Activated CD4-positive, alpha-beta T cell treated with anti-CD3 and anti-CD28 coated beads, Interleukin-2, amount 50 U/mL, for 1 hour (primary cell): ENCODE measurements at places on chromosomes 7 and 10.
A peak's percentile ranks its signal among the peaks of the same experiment; 100 is the strongest.

DNA sequence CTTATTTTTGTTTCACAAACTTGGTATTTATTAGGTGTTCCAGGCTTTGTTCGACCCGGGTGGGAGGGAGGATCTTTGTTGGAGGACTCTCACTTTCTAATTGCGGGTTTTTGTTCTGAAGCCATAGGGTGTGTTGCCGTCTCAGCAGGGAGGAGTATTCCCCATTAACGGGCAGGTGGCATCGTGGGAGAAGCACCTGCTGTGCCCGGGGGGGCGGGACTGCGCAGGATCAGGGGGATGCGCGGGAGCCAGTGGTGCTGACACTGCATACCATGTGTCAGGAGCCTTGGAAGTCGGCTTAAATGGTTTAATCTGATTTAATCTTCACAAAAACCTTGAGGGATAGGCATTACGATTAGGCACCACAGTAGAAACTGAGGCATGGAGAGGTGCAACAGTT is 113.0 kb downstream of the MGMT start:
- DNase-seq = no peak

GRCh38 chr7:43004082-43004481 is 71.9 kb downstream of the MRPL32 start:
- DNase-seq = no peak

DNA sequence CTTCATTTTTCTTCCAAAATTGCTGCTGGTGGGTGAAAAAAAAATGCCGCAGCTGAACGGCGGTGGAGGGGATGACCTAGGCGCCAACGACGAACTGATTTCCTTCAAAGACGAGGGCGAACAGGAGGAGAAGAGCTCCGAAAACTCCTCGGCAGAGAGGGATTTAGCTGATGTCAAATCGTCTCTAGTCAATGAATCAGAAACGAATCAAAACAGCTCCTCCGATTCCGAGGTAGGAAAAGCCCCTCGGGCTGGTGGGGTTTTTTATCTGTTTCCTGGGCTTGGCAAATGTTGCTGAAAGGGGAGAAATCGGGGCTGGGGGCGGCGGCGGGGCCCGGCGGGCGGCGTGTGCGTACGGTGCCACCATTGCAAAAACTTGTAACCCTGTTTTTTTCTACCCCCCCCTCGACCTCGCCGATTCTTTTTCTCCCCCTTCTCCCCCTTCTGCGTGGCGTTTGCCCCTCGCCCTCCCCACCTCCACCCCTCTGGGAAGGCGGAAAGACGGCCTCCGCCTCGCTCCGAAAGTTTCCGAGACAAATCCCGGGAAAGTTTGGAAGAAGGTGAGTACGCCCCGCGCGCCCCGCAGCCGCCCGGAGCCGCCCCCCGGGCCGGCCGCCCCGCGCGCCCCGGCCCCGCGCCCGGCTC is 789 bp downstream of the TCF7L2 start:
- DNase-seq = no peak

DNA sequence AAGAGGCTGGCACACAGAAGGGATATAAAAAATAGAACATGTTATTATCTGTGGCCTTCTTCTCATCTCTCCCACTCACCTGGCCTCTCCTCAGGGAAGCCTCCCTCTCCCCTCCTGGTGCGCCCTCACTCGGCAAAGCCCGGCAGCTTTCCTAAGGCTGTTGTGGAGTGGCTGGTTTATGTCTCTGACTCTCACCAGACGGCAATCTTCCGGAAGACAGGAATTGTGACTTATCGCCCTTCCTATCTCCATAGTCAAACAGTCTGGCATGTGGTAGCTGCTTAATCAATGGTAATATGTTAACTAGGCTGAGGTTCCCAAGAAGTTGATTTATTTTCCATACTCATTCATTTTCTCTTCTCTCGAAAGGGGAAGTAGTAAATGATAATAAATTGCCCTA is 78.7 kb downstream of the ATXN7L1 start:
- DNase-seq = no peak

DNA sequence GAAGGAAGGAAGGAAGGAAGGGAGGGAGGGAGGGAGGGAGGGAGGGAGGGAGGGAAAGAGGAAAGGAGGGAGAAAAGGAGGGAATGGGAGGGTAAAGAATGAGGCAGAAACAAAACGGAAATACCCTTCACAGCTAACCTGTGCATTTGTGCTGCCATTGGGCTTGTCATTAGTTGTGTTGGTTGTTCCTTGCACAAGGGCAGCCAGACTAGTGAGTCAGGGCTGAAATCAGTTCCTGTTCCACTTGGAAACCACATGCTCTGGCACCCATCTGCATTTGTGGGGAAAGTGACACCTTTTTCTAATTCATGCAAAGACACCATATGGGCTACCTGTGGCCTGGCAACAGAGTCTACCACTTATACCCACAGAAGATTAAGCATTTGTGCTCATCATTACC is 1004.0 kb upstream of the C7orf33 start:
- no peak for DNase-seq

- DNase-seq = peak; percentile 27
Observed at GRCh38 chr10:47277352-47278151, 22.4 kb upstream of the GDF10 start.

DNA sequence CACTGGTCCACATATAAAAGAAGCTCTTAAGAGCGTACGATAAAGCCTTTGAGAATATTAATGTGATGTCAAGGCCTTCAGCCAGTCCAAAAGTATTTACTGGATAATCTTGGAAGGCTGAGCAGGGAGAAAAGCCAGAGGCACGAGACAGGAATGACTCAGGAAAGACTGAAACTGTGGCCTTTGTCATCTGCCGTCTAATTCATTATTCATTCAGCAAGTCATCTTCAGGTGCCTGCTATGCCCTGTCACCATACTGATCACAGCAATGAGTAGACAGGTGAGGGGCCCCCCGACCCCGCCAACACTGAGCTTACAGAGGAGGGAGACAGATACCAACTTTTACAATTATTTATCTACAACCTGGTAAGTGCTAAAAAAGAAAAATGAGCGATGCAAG is 78.9 kb downstream of the VOPP1 start:
- no peak for DNase-seq

- DNase-seq = no peak
Observed at GRCh38 chr7:121273467-121274167, 55.2 kb upstream of the WNT16 start.

DNA sequence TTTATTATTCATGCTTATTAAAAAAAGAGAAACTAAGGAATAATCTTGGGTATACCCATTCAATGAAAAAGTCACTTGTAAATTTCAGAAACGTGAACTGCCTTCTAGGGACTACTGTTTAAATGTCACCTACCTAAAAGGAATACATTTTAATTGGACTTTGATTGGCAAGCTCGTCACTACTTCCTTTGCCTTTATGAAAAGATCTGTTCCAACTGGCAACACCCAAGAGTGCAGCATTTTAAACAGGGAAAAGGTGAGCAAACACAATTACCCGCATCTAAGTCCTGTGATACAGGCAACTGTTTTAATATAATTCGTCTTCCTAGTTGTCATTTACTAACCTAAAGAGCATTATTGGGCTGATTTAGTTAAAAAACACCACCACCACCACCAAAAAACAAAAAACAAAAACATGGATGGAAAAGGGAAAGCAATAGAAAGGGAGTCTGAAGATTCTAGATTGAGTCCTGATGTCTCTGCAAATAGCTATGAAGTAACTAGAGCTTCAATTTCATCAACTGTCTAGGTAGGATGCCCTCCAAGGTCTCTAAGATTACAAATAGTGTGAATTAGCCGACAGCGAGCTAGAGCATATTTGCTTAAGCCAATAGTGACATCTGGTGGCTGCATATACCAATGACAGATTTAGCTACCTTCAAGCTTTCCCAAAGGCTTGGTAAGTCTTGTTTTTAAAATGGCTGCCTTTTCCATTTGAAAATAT is 33.8 kb upstream of the ICA1 start:
- peak; percentile 3 for DNase-seq

DNA sequence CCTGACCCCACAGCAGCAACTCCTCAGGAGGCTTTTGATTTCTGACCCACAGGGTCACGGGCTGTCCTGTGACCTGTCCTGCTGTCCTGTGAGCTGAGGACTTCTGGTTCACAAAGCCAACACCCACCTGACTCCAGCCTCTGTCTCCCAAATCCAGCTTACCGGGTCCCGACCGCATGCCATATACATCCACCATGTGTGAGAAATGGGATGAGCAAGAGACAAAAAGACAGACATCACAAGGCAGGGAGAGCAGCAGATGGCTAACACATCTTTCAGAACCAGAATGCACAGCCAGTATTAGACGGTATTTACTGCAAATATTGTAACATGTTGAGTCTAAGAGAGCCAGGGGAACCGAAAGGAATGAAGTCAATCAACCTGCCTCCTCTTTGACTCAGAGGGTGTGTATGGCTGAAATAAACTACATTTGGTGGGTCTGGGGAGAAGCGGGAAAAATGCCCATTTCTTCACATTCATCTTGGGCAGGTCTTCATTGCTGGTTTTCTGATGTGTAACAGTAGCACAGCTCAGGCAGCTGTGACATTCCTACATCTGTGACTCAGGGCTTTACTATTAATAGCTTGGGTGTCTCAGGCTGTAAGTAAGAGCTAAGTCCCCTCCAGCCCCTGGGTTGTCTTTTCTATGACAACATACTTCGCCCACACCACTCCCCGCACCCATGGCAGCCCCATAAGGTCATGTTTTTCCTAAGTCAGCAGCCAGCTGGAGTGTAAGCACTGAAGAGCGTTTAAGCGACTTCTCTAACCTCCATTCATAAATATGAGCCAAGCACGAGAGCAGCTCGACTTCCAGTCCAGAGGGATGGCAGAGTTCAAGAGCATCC is 25.0 kb downstream of the ABLIM1 start:
- DNase-seq = no peak

DNA sequence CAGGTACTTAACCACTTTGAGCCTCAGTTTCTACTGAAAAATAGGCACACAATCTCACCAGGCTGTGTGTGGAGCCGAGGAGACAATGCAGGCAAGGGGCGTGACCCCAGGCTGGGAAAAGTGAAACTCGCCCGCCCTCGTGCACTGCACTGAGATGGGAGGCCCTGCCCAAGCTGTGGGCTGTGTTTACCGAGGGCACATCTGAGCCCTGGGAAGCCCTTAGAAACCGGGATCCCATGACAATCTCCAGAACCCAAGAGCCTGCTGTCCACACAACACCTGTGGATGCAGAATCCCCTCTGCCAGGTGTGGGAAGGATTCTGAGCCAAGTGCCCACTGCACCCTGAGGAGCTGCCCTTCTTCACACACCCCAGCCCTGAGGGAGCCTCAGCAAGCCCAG is 198.3 kb downstream of the GRID1 start:
- DNase-seq = no peak
